ENCODE measurements at places on chromosomes 2 and 18.

- no peak for DNase-seq
These were observed 488.2 kb upstream of the SPHKAP start for GRCh38 chr2:228669690-228670089.

GRCh38 chr2:180219491-180219890 lies 212.4 kb upstream of the CWC22 start:
- DNase-seq = peak; percentile 96

DNA sequence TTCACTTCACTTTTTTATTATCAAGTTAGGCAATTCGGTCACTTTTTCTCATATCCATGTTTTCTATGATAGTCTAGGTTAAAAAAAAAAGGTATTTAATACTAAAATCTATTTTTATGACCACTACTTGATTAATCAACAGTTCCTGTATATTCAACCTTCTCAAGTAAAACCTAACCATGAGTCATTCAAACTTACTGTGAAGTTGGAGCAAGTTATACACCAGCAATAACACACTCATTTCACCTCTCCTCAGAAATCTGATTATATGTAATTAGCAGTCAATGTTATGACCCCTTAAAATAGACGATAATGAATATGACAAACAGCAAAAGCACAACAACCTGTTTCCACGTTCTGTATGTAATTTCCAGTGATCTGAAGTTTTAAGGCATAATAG lies 35.0 kb upstream of the ADAM17 start:
- no peak for DNase-seq

GRCh38 chr18:73681398-73681797 lies 466.2 kb downstream of the FBXO15 start:
- no peak for DNase-seq

DNA sequence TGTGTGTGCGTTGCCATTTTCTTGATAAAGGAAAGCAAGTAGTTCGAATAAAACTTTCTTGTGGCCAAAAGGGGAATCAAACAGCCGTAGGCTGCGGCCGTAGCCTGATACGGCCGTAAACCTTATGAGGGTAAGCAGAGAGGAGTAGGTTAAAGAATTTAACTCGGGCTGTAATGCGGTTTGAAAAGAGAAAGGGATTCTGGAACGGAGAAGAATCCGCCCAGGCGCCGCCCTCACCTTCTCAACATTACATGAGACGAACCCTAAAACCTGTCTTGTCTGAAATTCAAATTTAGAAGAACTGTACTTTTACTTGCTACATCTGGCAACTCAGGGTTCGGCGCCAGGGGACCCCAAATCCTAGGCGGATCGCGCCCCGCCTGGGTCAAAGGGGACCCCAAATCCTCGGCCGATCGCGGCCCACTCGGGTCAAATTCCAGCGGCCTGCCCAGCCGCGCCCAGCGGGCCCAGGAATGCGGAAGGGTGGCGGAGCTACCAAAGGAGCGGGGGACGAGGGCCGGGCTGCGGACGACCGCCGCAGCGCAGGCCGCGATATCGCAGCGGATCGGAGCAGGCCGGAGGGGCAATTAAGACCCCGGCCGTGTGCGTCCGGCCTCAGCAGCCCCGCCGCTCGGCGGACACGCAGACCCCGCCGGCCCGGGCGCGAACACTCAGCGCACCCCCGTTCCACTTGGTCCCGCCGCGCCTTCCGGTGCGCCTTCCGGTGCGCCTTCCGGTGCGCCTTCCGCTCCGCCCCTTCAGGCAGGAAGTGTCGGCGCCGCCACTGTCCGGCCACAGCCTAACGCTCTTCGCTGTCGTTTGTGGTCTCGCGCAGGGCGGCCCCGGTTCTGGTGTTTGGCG lies at the start of gene MYL12B:
MYL12B (plus strand) TSS at position 761 of the 861 bp plus-strand sequence. CDS start 10,766 bp downstream, outside the sequence.
- DNase-seq = no peak

GRCh38 chr2:207865210-207865609 lies 95.5 kb upstream of the FZD5 start:
- DNase-seq = no peak

- no peak for DNase-seq
These were observed 8.6 kb upstream of the FAHD2A start for GRCh38 chr2:95393901-95394300.

DNA sequence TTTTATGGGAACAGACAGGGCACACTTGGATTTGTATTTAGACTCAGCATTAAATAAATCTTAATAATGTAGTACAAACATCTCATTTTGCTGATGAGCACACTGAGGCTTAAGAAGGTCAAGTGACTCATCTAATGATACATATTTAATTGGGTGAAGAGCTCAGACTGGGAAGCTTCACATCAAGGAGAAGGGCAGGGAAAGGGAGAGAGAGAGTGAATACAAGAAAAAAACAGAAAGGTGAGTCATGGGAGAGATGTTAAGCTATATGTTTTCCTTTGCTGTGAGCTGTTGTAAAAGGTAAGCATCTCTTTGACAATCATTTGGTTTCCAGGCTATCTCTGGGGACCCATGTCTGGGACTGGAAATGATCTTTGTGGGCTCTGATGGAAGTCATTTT lies 277.8 kb downstream of the SETBP1 start:
- no peak for DNase-seq

DNA sequence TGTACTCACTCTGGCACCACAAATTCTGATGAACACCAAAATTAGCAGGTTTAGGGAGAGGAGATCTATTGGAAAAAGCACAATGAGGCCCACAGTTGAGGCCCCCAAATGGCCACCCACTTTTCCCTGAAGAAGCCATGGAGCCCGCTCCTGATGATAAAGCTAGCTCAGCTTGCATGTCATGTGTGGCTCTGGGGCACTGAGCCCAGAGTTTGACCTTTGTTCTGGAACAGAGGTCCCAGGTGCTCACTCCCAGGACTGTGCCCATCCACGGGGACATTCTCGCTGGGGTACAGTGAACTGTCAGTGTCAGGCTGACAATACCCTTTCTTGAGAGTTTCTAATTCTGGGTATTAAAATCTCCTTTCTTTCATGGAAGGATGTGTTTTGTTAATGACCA lies 36.2 kb downstream of the XDH start:
- DNase-seq = no peak

All from skeletal muscle cell (primary cell).